H9 (cell line): ENCODE measurements at places on chromosomes 4 and X.

GRCh38 chr4:42101446-42101975 lies 50.9 kb downstream of the BEND4 start:
- no peak for DNase-seq

DNA sequence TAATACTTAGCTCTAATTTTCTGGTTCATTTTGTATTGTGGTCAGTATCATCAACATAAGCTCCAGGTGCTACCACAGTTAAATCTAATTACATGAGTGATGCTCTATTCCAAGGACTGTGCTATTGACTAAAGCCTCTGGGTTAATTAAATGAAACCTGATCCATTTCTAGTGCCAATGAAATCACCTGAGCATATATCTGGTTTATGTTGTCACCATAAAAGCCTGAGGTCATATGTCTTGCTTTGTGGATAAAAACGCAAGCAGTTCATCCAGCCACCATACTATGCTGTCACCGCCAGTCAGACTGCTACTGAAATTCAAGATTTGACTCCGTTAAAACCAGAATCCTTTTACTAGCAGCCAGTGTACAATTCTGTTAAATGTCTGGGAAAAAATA lies 64.2 kb upstream of the ZNF518B start:
- DNase-seq: no peak

GRCh38 chr4:38939165-38939564 lies 71.6 kb downstream of the FAM114A1 start:
- DNase-seq: no peak

DNA sequence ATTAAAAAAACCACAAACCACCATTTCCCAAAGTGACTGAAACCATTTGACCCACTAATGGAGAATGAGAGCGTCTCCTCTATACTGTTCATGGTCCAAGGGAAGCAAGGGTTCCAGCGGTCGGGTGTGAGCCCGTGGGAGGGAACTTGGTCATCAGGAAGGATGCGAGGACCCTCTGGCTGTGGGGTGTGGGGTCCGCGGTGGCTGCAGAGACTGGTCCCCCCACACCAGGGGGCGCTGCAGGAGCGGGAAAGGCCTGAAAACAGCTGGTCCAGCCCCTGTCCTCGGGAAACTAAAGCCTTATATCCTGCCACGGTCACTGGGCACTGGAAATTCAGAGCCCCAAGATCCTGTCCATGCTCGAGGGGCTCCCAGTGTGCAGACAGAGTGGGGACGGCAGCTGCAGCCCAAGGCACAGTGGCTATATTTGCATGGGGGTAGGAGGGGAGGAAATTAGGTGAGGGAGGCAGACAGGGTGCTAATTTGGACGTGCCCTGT lies 4.3 kb downstream of the BLOC1S4 start:
- DNase-seq: peak; percentile 85

GRCh38 chr4:104901438-104901837 lies 245.2 kb upstream of the TET2 start:
- DNase-seq: peak; percentile 28

DNA sequence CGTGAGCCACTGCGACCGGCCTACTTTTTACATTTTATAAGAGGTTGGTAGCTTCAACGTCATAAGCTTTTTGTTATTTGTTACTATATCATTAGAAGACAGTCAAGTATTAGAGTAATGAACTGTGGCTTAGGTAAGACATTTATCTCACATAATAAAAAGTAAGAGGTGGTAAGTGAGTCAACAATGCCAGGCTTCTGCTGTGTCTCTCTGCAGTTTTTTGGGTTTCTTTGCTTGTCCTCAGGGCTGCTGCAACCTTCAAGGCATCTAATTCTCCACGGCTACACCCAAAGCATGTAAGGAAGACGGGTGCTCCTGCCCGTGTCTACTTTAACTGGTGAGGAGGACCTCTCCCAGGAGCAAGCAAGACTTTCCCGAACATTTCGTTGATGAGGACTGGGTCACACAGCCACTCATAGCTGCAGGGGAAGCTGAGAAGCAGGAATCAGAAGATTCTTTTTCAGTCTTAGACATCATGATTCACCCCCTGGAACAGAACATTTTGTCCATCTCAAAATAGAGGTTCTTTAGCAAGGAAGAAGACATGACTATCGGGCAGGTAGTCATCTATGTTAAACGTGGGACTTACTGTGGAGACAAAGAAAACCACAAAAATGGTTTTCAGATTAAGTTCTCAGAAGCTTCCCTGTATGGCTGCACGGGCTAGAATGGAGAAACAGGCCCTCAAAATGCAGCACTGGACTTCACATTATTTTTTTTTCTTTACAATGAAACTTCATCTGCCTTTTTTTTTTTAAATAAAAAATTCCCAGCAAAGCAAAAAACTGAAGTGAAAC lies 13.0 kb upstream of the RHOH start:
- DNase-seq: no peak

DNA sequence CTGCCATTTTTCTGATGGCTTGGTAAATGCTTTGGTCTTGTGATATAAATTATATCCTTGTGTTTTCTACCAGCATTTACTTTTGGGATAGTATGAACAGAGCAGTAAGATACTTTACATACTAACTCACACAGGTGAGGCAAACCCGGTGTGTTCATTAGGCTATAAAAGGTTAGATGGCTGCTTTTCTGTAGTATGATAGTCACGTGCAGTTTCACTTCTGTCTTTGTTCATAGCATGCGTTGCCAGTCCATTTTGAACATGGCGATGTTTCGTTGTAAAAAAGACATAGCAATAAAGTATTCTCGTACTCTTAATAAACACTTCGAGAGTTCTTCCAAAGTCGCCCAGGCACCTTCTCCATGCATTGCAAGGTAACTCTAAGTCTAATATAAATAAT lies 88.4 kb downstream of the KLHL8 start:
- DNase-seq: no peak

- DNase-seq: no peak
These were observed 31.3 kb upstream of the ARHGEF38 start for GRCh38 chr4:105520819-105521790.

GRCh38 chr4:110475881-110476818 lies at the start of gene ENPEP:
TSS of gene ENPEP (plus strand) at chr4:110476155. CDS start at chr4:110476415, 260 bp downstream.
- peak; percentile 55 for DNase-seq

GRCh38 chr4:88352062-88352740 lies 26.5 kb upstream of the HERC6 start:
- no peak for DNase-seq

DNA sequence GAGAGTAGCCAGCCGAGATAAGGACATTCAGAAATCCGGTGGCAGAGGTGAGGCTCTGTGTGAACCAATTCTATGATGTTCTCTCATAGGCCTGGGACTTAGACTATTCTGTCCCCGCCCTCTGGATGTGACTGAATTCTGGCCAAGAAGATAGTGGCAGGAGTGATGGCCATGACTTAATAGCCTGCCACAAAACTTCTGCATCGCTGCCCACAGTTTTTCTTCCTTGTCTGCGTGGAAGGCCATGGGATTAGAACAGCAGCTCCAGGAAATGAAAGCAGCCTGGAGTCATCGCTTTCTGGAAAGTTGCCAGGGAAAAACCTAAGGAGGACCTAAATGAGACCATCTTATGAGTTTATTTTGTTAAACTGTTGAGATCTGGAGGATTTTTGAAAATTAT lies 134.7 kb downstream of the F11 start:
- no peak for DNase-seq

DNA sequence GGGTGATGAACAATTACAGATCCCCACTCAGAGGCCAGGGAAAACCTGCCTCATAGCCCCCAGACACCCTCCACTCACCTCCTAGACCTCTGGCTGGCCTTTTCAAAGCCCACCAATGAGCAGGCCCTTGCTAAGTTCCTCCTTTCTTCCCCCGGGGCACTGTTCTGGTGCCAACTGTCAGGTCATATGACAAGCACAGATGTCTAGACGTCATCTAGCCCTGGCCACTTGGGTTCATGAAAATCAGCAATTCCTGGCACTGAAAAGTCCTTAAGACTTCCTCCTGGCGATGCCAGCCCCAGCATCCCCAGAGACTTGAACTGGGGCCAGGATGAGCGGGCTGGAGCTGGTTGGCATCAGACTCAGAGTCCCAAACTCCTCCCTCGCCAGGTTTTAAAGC lies 115.6 kb upstream of the NALF2 start:
- DNase-seq: no peak

GRCh38 chr4:111960241-111960667 lies 185.0 kb upstream of the FAM241A start:
- no peak for DNase-seq

GRCh38 chr4:6674500-6675149 lies 19.1 kb upstream of the S100P start:
- no peak for DNase-seq

GRCh38 chrX:48474127-48474526 lies 1.9 kb upstream of the FTSJ1 start:
- no peak for DNase-seq

GRCh38 chrX:63560601-63561218 lies 209.6 kb upstream of the SPIN4 start:
- DNase-seq: peak; percentile 84

GRCh38 chr4:158586881-158587280 lies 65.2 kb downstream of the RXFP1 start:
- no peak for DNase-seq

- DNase-seq: no peak
These were observed 68.7 kb downstream of the APBB2 start for GRCh38 chr4:41145571-41146078.

DNA sequence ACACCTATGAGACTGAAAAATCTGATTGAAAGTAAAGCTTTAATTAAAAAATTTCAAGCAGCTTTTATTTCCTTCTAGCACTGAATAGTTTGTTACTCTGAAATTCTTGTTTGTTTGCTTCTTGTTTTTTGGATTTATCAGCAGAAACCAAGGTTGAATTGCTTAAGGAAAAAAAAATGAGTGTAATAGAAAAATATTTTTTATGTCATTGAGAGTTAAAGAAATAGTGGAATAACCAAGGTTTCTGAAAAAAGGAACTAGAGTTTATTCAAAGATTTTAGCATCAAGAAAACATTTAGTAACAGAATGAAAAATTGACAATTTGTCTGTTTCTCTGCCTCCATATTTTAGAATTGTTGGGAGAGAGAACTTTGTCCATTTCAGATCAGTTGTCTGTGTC lies 1852.2 kb downstream of the PCDH7 start:
- no peak for DNase-seq

DNA sequence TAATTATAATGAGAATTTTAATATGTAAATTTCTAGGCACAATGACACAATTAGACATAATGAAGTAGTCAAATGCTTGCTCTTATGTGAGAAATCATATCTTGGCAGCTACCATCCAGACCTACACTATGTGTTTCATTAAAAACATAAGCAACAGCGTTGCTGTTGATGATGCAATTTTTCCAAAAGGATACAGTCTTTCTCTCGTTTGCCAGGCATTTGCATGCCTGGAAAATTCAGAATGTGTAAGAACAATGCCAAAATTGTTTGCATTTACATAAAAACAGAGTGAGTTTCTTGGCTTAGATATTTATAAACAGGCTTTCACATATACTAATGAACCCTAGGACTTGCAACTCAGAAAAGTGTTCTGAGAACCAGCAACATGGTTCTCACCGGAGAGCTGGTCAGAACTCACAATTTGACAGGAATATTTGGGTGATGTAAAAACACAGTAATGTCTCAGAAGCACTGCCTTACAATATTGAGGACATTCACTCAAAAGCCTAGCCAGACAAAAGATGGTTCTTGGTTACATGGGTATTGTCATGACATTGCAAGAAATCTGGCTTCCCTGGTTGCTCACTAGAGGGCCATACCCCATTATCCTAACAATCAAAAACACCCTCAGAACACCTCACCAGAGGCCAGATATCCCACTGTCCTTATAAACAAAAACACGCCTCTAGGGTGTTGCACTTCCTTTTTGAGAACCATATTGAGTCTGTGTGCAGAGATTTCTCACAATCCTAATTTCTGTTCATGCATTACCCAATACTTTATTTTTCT lies 1029.0 kb upstream of the AGA start:
- DNase-seq: no peak

DNA sequence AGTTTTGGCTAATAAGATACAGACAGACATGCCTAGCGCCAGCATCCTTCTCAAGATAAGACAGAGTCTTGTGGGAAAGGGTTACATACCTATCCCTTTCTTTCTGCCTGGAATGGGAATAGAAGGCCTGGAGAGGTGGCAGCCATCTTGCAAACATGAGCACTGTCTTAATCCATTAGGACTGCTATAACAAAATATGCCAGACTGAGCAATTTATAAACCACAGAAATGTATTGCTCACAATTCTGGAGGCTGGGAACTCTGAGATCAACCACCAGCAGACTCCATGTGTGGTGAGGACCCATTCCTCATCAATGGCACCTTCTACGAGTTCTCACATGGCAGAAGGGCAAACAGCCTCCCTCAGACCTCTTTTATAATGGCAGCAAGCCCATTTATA lies 26.5 kb upstream of the NEIL3 start:
- no peak for DNase-seq

GRCh38 chr4:114649908-114650307 lies 51.3 kb downstream of the UGT8 start:
- DNase-seq: no peak

- DNase-seq: no peak
These were observed 82.0 kb upstream of the FAM241A start for GRCh38 chr4:112063260-112063659.

GRCh38 chr4:137685357-137685756 lies 153.1 kb upstream of the PCDH18 start:
- DNase-seq: no peak

DNA sequence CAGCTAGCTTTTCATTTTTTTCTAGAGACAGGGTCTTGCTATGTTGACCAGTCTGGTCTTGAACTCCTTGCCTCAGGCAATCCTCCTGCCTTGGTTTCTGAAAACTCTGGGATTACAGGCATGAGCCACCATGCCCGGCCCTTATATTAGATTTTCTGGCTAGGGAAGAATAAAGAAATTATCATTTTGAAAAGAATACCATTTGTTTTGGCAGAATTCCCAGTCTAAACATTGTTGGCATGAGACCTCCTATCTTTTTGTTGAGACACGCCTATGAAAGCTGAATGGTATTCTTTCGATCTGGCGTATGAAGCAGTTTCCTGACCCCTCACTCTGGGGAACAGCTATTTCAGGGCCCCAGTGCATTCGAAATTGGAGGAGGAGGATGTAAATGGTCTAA lies 107.0 kb downstream of the REPS2 start:
- DNase-seq: no peak

GRCh38 chr4:152708361-152708760 lies 28.6 kb upstream of the TMEM154 start:
- DNase-seq: no peak

DNA sequence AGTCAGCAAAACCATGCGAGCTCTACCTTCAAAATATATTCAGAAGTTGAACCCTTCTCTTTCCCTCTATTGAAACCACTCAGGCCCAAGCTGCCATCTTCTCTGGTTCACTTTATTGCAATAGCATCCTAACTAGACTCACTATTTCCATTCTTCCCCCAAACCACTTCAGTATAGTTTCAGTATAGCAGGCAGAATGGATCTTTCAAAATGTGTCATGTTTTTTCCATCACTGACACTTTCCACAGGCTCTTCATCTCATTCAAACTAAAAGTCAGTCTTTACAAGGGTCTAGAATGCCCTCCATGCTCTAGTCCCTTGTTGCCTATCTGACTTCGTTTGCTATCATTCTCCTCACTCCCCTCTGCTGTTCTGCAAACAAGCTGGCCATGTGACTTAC lies 274.4 kb downstream of the IDS start:
- no peak for DNase-seq
